RPMI7951 (cell line): ENCODE measurements at places on chromosomes 5 and 9. TPM values are rescaled to one million over a fixed set of nuclear protein-coding genes. Genes with fewer than 3 reads are reported as not detected.

Gene CCDC187
- total RNA-seq, result not detected in 2 replicates

Gene HMCN2
- under 0.01 and 0.78 TPM in 2 replicates for total RNA-seq

Gene GNA14
- 1.1 TPM in 1 of 2 replicates, not detected in the other for total RNA-seq

Gene SPINK6
- total RNA-seq, result not detected in 2 replicates

Gene HINT2
- total RNA-seq, result 57.7 and 63.2 TPM in 2 replicates

Gene CTSV
- total RNA-seq, result 9.1 TPM in 2 replicates

Gene PALM2AKAP2
- total RNA-seq, result 31.7 and 39.6 TPM in 2 replicates

Gene BHMT2
- total RNA-seq, result not detected in 2 replicates

Gene IFNB1
- not detected in 2 replicates for total RNA-seq

DNA sequence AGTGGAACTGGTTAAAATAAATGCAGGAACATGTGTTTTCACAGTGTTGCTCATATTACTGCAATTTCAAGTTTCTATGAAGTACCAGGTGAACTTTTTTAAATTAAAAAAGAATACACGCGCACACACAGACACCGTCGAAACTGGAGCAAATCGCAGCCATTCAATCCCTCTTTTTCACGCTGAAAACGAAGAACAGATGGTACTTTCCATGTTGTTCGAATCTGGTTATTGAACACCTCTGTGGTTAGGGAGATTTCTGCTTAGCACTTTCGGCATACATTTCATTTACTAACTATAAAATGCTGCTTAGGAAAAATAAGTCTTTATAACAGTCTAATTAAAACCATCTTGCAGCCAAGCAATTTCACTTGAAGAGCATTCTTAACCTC, 6.8 kb downstream of the ZNF608 start:
- DNase-seq, result no peak

DNA sequence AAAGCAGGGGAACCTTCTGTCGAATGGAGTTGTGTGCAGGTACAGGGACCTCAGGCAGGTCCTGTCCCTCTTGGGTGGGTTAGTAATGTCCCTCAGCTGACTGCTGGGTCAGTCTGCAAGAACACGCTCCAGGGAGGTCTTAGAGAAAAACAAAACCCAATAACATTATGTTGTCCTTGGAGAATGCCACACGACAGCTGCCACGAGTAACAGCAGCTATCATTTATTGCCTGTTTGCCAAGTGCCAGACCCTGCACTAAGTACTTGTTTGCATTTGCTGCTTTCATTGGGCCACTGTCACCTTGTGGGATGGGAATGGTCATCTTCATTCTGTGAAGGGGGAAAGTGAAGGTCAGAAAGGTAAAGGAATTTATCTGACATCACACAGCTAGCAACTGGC, 310.3 kb downstream of the SLIT3 start:
- no peak for DNase-seq

- peak; percentile 77 for DNase-seq
These were observed 147.8 kb downstream of the AOPEP start for GRCh38 chr9:94874316-94874715.

- DNase-seq, result peak; percentile 56
These were observed 24.4 kb downstream of the CYFIP2 start for GRCh38 chr5:157290156-157290980.

DNA sequence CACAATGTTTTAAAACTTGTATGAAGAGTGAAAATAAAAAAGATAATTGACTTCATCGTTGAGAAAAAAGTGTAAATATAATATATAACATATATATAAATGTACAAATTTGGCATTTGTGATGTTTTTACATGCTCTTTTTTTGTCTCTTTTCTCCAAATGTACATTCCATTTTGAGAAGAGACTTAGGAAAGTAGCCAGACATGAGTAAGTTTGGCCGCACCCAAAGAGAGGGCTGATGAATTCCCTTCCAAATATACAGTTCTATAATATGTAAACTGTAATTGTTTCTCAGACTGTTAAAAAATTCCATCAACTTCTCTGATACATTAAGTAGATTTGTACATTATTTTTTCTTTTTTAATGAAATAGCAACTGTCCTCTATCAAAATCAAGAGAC, 193.2 kb upstream of the MAP3K1 start:
- no peak for DNase-seq

DNA sequence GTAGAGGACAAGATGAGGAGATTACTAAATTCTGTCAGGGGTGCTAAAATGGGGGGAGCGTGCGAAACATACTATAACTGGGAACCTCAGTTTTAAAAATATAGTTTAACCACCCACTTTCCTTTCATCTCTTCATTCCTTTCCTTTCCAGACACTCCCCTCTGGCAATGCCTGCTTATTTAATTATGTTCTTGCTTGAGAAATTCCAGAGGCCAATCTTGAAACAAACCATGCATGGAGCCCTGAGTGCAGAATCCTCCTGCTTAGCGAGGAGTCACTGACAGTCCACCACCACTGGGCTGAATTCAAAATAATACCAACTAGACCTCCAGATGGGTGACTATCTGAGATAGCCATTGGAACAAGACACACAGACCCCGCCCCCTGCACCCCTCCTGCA, 29.7 kb upstream of the C9orf72 start:
- no peak for DNase-seq

DNA sequence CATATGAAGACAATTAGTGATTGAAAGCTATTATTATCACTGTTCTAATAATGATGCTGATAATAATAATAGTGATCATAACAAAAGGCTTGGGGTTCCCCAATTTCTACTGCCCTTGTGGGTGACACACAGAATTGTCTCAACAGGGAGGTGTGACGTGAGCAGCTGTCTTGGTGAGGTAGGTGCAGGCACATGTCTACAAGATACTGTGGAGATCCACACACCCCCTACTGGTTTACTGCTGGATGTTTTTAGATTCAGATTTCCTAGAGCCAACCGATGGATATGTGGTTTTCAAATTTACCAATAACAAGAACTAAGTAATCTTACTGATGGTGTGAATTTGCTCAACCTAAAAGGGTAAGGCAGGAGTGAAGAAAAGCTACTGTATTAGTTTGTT, 139.0 kb downstream of the TARS1 start:
- no peak for DNase-seq

GRCh38 chr9:86665416-86665815, 281.9 kb downstream of the GAS1 start:
- no peak for DNase-seq

GRCh38 chr5:123496892-123497291, 15.1 kb upstream of the CSNK1G3 start:
- peak; percentile 3 for DNase-seq

DNA sequence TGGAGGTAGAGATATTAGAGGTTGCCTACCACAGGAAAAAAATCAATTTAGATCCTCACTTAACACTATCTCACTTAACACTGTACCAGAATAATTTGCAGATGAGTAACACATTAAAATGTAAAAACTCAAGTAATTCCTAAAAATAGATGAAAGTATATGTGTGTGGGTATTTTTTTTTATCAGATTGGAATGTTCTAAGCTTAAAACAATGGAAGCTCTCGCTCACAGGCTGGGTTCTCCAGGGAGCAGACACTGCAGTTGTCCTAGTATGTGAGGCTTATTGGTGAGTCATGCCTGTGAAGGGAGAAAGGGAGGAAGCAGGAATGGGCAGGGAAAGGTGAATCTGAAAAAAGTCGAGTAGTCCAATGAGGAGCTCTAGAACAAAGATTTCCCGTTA, 181.3 kb upstream of the ZNF608 start:
- DNase-seq, result peak; percentile 65

GRCh38 chr5:176570044-176570443, 20.9 kb downstream of the CDHR2 start:
- DNase-seq, result peak; percentile 30

GRCh38 chr5:112940670-112941069, 18.6 kb upstream of the REEP5 start:
- no peak for DNase-seq

DNA sequence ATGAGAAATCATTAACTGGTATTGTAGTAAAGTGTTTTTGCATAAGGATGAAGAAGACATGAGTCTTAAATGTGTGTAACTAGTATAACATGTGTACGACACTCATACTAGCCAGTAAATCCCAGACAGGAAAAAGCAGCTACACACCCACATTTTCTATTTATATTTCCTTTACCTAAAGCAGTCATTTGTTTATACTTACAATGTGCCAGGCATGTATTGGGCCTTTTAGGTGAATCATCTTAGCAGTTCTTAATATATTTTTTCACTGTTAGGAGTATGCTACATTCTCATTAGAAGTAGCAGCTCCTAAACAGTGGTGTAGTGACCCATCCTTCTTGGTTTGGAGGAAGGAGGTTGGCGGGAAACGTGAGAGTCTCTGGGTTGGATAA, 55.8 kb upstream of the TMC1 start:
- no peak for DNase-seq

- DNase-seq, result no peak
These were observed 138.4 kb downstream of the LHFPL2 start for GRCh38 chr5:78509884-78510769.
